ENCODE measurements at places on chromosomes 16 and 17.

DNA sequence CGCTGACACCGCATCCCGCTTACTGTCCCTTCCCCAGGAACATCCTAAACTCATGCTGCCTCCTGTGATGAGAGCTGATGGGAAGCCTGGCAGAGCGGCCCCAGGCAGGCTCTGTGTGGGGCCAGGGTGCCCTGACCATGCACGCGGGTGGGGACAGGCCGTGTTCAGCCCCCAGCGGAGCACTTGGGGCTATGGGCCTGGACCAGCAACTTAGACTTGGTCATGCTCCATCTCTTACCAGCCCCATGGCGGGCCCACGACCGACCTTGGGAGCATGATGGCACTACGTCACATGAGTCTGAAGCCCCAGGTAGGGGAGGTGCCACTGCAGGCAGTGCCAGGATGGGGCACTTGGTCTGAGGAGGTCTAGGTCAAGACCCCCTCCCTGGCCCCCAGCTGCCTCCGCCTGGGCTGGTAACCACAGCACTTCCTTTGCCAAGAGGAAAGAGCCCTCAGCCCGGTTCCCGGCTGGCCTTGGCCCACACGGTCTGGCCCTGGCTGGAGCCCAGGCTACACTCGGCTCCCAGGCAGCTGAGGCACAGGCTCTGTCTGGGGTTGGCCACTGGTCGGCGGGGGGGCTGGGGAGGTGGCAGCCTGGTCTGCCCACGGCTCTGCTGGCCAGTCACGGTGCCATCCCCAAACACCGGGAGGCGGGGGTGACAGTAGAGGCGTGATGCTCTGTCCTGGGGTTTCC lies 25.7 kb downstream of the BAHCC1 start:
- DNase-seq: no peak

- no peak for DNase-seq
These were observed 178.9 kb downstream of the PRKCA start for GRCh38 chr17:66481271-66481670.

DNA sequence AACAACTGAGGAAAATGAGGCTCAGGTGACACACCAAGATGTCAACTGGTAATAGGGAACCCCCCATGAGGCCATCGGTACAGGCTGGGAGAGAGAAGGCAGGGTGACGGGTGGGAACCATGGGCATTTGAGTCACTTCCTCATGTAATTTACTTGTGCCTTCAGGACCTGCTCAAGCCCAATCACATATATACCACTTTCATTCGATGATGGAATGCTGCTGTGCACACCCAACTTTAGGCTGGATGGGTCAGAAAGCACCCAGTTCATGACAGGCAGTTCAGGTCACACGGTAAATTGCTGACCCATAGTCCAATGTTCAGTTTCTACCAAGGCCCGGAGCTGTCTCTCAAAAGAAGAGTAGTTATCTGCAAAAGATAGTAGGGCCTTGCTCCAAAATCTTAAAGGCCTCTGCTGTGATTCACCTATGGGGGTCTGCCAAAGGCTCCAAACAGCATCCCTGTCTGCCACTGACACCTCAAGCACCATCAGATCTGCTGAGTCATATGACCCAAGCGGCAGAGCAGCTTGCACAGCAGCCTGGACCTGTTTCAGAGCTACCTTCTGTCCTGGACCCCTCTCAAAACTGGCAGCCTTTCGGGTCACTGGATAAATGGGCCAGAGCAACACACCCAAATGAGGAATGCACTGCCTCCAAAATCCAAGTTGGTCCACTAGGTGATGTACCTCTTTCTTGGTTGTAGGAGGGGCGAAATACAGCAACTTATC lies 24.7 kb downstream of the ZZEF1 start:
- no peak for DNase-seq

DNA sequence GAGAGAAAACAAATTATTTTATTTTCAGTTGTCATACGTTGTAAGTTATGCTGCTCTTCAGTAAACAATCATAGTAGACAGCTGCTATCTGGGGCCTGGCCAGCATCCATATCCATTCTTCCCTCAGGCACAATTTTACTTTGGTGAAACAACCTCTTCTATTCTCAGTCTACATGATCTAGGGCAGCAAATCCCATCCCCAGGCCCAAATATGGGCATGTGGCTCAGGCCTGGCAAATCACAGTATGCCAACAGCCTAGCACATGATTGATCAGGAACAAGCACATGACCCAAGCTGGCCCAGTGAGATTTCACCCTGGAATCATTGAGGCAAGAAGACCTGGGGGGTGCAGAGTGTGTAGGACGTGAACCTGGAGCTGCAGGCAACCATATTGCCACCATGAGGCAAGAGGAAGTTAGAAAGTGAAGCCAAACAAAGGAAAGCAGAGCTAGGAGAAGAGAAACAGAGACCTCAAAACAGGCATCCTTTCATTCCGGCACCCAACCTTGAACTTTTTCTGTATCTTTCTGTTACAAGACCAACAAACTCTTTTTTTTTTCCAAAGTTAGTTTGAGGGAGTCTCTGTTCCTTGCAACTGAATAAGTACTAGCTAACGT lies 10.3 kb upstream of the ABCC12 start:
- no peak for DNase-seq

GRCh38 chr16:89534252-89534756 lies 26.1 kb downstream of the SPG7 start:
- DNase-seq: no peak

All from activated T-helper 2 cell treated with anti-CD3 and anti-CD28 coated beads, Interferon-gamma antibody, Interleukin-2, Interleukin-4, amounts not matched to agents 10 μg/mL and 5 μg/mL and 100 μg/mL, durations not matched to agents 14 hours and 24 hours and 36 hours (primary cell).